ENCODE measurements at places on chromosomes 5 and 9.

DNA sequence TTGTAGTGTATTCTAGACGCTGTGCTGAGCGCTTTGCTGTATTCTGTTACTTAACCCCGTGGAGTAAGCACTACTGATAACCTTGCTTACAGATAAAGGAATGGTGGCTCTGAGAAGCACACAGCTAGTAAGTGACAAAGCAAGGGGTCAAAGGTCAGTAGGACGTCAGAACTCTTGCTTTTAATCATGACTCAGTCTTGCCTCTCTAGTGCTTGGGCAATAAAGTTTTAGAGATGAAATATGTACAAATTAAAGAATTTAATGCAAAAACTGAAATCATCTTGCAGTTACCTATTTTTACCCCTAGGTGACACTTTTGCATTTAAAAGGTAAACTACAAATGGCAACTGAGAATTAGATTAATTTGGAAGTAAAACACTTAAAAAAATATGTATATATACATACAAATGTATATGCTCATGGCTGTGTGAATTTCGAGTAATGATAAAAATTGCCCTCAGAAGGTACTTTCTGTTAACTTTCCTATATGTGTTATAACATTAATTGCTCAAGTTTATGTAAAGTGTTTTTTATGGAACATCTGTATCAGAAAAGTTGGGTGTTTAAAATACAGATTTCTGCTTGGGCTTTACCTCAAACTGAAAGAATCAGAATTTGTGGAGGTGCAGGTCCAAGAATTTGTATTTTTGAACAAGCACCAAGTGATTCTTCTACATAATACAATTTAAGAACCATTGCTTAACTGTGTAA lies 175.1 kb upstream of the DAB2 start:
- DNase-seq, result no peak

DNA sequence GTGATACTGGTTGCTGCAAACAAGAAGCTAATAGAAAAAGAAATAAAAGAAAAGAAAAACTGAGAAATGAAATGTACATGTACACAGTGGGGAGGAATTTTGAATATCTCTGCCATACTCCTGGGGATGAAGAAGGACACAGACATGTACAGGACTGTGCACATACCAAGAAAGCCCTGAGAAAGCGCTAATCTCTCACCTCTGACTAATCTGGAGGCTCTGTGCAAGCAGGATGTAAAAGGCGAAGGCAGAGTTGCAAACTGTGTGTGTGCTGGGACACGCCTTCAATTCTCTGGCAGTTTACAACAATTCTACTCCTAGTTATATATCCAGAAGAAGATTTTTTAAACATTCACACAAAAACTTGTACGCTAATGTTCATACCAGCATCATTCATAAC lies 211.4 kb downstream of the KIAA0825 start:
- no peak for DNase-seq

- no peak for DNase-seq
Observed at GRCh38 chr9:112248722-112249121, 73.6 kb upstream of the SUSD1 start.

- no peak for DNase-seq
Observed at GRCh38 chr5:140005145-140005591, 37.9 kb downstream of the NRG2 start.

- DNase-seq, result no peak
Observed at GRCh38 chr5:143842920-143843319, 31.0 kb downstream of the HMHB1 start.

- no peak for DNase-seq
Observed at GRCh38 chr9:114954956-114955582, 24.7 kb upstream of the TNFSF8 start.
